Stimulated activated CD4-positive, alpha-beta T cell treated with anti-CD3 and anti-CD28 coated beads, Interleukin-1b, Interleukin-23, amount 100 ng/mL, for 1 hour (primary cell): ENCODE measurements at places on chromosomes 7 and 10.

GRCh38 chr10:92801978-92802872 is 46.1 kb upstream of the EXOC6 start:
- DNase-seq, result no peak

GRCh38 chr10:95741807-95742467 is 14.0 kb upstream of the ENTPD1 start:
- no peak for DNase-seq

- no peak for DNase-seq
Measured at GRCh38 chr7:82449910-82450309, 6.3 kb upstream of the CACNA2D1 start.

DNA sequence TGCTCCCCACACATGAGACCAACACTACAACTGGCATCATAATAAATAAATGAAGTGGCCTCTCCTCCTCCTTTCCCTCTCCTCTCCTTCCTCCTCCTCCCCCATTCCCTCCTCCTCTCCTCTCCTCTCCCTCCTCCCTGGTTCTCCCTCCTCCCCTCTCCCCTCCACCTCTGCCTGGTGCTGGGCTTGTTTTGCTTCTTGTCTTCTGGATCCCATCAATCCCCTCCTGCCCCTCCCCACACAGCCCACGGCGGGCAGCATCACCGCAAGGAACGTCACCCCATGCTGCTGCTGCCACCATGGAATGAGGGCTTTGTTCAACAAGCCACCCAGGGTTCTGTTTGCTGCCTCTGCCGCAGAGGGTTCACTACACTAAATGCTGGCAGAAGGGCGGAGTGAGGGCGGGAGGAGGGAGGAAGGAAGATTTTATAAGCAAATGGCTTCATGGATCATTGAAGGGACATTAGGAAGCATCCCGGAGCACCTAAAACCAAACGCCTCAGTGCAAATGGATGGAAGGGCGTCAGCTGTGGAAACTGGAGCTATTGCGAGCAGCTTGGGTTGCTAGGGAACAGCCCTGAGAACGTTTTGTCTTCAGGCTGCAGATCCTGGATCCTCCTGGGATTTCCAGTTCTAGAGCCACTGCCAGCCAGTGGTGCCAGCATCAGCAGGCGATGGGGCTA is 379.7 kb upstream of the ZMIZ1 start:
- no peak for DNase-seq

DNA sequence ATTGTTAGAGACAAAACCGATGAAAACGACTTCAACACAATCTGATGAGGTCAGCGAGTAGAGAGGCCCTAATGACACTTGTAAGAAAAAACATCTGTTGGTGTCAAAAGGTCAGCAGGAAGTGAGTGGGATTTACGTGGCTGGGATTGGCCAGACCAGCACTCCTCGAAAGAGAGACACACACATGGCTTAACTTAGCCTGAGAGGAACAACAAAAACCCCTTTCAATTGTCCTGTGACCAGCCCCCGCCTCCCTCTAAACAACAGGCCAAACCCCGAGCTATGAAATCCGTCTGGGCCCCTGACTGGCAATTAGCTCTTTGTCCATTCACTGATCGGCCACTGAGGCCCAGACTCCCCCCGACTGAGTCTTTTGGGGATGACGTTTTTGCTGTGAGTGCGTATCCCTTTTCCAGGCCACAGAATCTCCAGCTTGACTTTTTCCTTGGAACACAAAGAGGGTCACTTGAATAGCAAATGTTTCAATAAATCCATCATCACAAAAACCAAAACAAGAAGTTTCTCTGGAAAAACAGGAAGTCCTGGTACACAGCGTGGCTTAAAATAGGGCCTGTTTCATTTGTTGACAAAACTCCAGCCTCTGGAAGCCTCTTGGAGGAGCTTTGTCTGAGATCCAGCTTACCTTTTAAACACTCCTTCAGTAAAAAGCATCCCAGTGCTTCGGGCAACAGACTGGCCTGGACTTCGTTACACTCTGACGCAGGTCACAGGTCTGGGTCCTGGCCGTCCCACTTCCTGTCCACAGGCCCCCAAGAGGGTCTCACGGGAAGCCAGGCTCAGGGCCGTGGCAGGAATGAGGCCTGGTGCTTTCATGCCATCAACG is 103.0 kb downstream of the CTBP2 start:
- DNase-seq, result no peak

GRCh38 chr10:102335184-102335583 is 60.3 kb upstream of the NFKB2 start:
- DNase-seq, result no peak

DNA sequence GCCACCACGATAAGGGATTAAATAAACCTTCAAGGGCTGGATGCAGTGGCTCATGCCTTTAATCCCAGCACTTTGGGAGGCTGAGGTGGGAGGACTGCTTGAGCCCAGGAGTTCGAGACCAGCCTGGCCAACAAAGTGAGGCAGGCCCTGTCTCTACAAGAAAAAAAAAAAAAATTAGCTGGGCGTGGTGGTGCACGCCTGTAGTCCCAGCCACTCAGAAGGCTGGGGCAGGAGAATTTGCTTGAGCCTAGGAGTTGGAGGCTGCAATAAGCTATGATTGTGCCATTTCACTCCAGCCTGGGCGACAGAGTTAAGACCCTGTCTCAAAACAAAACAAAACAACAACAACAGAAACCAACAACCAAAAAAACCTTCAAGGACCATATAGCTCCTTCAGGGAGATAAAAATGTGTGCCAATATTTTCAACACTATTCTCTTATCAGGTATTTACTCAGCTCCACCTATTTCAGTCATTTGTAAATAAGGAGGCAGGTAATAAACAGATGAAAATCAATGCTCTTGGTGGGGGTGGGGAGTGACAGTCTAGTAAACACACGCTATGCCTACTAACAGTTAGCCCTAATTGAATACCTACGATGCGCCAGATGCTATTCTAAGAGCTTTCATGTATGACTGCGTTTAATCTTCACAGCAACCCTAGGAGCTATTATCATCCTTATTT is 13.2 kb downstream of the BAIAP2L1 start:
- DNase-seq, result no peak

- DNase-seq, result no peak
Measured at GRCh38 chr10:95860166-95860940, 47.4 kb upstream of the CC2D2B start.

GRCh38 chr7:144454256-144455039 is 51.0 kb upstream of the NOBOX start:
- no peak for DNase-seq

GRCh38 chr7:116431787-116432526 is 67.6 kb upstream of the CAV2 start:
- DNase-seq, result no peak

DNA sequence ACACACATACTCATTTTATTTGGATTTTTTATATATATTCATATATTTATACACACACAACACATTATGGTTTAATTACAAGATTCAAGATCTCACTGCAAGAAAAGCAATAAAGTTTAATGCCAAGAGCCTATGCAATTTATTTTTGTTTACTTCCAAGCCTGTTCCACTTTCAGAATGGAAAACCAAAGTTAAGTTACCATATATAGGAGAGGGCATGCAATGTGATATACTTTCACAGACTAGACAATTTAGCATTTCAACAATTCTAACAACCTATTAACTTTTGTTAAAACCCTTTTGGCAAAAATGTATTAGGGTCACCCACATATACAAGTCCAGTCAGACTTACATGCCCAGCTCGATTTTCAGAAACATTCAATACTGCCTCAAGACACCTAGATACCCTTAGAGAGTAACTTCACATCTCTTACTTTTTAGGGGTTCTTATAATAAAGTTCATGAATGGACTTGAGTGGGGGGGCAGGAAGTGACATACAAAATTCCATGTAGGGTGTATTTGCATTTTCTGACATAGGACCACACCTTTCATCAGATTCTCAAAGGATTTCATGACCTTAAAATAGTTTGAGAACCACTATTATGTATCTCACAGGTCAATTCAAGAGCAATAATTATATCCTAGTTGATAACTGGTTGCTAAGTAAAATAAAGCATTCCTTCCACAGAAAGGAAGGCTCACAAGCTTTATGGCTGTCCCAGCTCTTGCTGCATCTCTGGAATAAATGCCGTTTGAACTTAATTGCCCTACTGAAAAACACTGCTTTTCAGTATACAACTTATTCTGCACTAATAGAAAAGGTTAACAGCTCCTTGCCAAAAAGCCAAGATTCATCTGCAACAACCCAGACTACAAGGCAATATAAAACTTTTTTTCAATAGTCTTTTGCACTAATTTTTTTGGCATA is 2.5 kb downstream of the P4HA1 start:
- DNase-seq, result no peak

DNA sequence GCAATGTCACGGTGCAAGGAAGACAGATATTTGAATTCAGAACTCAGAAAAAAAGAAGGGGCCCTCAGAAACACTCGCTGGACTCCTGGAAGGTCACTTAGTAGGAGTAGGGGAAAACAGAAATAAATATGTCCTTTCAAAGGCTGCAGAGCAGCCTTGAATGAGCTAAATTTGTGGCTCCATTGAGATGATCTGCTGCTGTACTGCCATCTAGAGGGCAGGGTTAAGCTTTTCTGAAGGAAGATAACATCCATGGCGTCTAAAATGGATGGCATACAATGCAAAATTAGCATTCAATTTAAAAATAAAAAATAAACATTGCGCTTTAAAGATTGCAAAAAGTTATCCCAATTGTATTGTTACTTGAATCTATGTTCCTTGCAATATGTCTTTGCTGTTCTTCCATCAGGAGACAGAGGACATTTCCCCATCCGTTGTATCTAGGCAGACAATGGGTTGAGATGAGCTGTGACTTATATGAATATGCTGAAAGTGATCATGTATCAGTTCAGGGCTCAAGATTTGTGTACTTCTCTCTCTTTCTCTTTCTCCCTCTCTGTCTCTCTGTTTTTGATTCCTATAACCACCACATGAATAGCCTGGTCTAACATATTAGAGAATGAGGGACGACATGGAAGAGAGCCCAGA is 642.2 kb downstream of the SH2D4B start:
- no peak for DNase-seq

DNA sequence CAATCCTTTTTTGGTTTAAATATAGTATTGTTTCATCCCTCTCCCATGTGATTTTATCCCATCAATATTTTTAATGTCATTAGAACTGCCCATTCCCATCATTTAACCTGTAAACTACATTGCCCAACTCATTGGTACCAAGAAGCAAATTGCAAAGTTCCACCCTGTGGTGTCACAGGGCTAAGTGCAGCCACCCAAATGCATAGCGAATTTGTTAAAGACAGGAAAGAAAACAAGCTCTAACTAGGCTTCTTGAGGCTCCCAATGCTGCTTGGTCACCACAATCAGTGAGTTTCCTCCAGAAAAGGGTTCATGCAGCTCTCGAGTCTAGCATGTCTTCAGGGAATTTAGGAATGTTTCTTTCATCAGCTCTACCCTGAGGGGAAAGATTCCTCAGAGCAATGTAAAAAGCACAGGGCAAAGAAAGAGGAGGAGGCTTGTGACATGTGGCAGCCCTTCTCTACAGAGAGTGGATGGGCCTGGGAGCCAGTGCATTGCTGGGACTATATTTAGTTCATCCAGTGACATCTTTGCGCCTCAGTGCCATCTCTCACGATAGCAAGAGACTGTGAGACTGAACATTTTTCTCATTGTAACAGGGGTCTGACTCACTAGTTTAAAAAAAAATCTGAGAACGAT is 58.1 kb downstream of the CAV1 start:
- no peak for DNase-seq

GRCh38 chr10:74049955-74050354 is 52.0 kb downstream of the VCL start:
- DNase-seq, result no peak

DNA sequence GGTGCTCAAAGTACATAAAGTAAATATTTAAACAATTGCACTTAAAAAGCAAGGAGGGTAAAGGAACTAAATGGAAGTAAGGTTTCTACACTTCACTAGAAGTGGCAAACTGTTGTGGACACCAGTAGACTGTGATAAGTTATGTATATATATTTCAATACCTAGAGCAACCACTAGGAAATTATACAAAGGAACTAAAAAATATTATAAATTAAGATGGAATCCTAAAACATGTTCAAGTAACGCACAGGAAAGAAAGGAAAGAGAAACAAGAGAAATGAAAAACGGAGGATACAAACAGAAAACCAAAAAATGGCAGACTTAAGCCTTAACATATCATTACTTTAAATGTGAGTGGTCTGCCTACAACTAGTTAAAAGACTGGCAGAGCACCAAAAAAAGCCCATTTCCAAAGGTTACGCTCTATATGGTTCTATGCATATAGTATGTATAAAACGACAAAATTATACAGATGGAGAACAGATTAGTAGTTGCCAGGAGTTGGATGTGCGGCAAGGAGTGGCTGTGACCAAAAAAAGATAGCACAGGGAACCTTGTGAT is 19.0 kb downstream of the VPS41 start:
- no peak for DNase-seq

DNA sequence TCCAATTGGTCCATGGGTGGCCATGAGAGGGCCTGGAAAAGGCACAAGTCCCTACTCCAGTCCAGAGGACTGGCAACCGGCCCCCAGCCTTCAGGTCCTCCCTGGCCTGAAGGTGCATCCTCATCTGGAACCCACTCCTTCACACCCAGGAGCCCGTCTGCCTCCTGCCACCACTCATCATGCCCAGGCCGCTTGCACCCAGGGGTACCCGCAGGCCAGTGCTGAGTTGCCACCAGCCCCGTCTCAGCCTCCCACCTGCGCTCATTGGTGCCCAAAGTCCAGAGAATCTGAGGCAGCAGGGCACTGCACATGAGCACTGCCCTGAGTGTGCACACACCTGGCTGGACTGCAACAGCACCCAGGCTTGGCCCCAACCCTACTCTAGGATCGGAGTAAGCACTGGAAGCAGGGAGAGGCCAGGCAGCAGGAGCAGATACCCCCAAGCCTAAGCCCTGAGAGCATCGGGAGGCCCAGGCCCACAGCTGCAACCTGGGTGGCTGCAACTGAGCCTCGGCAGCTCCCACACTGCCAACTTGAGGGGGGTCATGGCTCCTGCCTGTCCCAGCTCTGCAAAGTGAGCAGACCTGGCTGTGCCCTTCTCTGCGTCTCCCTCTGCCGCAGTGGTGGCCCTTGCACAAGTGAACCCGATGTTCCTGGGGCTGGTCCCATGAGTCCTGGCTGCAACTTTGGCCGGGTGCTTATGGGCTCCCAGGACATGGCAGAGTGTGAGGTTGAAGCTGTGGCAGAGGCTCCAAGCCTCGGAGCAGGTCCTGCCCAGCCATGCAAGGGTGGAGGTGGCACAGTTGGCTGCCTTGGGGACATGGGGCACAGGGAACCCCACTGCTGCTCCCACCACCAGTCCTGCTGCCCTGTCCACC is 44.3 kb downstream of the TCERG1L start:
- DNase-seq, result no peak

- no peak for DNase-seq
Measured at GRCh38 chr10:24715246-24715769, 8.4 kb downstream of the ARHGAP21 start.

- DNase-seq, result no peak
Measured at GRCh38 chr7:2159176-2159520, 73.6 kb downstream of the MAD1L1 start.

DNA sequence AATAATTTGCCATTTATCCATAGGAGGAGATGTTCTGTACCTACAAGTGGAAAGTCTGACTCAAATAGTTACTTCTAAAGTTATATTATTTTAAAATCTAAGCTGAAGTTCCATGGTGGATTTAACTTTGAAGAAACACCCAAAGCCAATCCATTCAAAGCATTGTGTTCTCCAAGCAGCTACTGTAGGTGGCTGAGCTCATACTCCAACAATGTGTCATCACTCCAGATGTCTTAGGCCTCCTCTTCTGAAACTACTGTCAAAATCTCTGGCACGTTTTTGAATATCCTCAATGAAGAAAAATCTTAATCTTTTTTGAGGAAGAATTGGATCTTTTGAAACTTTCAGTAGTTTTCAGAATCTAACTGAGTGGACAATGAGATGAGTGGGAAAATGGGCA is 169.1 kb downstream of the PTEN start:
- DNase-seq, result no peak
